Activated CD4-positive, alpha-beta T cell treated with anti-CD3 and anti-CD28 coated beads for 36 hours (primary cell): ENCODE measurements at places on chromosomes 6 and 20. TPM values are rescaled to one million over a fixed set of nuclear protein-coding genes. Genes with fewer than 3 reads are reported as not detected.

- peak; percentile 44 for DNase-seq
Observed at GRCh38 chr6:24927277-24927955, 8.3 kb downstream of the RIPOR2 start.

GRCh38 chr20:58246346-58246745, 17.9 kb upstream of the ANKRD60 start:
- no peak for DNase-seq

DNA sequence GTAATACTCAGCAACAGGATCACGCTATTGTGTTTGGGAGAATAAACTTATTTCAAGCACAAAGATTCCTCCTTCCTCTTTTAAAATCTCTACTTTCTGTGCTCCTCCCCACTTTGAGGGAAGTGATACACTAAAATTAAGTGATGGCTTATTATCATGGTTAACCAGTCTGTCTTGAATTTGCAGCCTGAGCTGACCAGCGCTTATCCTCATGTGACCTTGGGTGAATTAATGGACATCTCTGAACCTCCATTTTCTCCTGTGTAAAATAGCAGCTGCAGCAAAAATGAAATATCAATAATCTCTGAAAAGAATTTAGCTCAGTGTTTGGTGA, 222.6 kb downstream of the BCAS1 start:
- no peak for DNase-seq

ETV7 gene
- 2.4 TPM for total RNA-seq
